ENCODE measurements at places on chromosomes 1 and 21.

DNA sequence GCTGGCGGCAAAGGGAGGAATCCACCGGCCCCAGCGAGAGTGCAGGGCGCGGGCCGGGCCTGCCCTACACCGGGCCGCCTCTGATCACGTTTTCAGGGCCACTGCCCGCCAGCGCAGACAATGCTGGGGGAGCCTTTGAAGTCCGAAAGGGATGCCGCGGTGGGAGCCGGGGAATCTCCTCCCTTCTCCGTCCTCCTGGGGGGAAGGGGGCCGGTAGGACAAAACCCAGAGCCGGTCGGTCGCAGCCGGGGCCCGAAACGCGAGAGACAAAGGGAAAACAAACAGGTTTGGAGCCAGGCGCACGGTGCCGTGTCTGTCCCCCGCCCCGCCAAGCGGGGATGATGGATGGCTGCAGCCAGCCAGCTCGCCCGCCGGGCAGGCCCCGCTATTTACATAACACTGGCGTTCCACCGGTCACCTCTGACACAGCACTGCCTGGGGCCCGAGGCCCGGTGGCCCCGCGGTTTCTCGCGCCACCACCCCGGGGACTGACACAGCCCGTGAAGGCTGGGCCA lies 92.0 kb downstream of the CASZ1 start:
- DNase-seq: no peak

- DNase-seq: no peak
These were observed 276.0 kb upstream of the NR5A2 start for GRCh38 chr1:199751506-199751905.

- no peak for DNase-seq
These were observed 173.3 kb downstream of the RWDD3 start for GRCh38 chr1:95407131-95407885.

DNA sequence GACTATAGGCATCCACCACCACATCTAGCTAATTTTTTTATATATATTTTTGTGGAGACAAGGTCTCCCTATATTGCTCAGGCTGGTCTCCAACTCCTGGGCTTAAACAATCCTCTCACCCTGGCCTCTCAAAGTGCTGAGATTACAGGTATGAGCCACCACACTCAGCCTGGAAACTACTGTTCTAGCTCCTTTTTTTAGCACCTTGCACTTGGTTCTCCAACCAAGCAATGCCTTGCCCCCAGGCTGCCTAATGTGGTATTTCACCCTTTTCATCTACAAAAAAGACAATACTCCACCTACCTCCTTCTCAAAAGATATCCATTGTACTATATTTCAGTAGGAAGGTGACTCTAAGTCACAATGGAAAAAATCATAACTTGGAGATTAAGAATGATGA lies 6.7 kb downstream of the ARNT start:
- no peak for DNase-seq

- DNase-seq: no peak
These were observed 2.5 kb upstream of the CLCA1 start for GRCh38 chr1:86466109-86466844.

GRCh38 chr1:118084400-118084799 lies 100.6 kb downstream of the SPAG17 start:
- no peak for DNase-seq

DNA sequence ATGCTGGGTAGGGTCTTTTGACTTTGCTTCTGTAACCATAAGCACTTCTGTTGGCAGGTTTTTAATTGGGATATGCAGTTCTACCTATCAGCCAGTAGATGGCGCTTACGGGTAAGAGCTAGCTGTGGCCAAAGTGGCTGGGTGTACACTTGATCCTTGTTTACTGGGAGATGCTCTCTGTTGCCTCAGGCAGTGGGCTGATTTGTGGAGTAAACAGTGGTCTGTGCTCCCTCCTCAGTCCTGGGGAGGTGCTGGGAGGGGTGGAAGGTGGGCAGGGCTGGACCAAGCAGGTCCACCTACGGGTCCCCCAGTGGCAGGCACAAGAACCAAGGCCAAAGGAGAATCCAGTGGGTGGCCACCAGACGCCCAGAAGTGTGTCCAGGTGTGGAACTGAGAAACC lies 43.4 kb downstream of the RALGPS2 start:
- DNase-seq: no peak

DNA sequence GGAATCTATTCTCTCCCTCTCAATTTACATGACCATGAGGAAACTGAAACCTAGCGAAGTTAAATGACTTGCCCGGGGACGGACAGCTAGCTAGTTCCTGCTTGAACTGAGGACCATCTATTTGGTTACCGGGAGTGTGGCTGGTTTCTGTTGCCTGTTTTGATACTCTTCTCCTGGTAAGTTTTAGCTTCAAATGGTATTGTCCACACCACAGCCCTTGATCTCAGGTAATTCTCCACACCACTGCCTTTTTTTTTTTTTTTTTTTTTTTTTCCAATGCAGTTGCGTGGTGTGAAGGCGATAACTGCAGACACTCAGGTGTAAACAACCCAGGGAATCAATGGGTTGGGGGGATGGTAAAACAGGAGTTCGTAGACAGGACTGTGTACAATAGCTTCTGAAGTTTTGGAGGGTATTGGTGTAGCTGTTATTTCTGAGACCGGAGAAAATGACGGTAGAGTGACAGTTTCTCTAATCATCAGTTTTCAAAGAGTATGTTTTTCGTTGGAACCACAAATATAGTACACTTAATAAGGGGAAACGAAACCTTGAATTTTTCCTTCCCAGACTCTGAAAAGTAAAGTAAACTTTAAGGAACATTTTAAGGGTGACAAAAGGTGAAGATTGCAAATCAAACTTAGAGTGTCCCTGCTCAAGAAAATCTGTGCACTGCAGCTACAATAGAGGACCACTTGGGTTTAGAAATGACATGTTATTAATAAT lies 125.3 kb upstream of the CACYBP start:
- no peak for DNase-seq

GRCh38 chr1:245116751-245117150 lies 38.0 kb upstream of the KIF26B start:
- no peak for DNase-seq

DNA sequence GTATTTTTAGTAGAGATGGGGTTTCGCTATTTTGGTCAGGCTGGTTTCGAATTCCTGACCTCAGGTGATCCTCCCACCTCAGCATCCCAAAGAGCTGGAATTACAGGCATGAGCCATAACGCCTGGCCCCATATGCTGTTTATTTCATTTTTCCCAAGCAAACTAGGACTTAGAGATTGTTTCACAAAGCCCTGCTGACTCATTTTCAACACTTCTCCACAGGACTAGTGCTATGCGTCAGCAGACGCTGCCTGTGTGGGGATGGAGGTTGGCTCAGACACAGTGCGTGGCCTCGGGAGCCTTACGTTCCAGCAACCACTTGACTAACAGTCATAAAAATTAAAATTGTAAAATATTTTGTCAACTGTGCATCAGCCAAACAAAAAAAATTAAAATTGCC lies 22.7 kb downstream of the PKNOX1 start:
- no peak for DNase-seq

DNA sequence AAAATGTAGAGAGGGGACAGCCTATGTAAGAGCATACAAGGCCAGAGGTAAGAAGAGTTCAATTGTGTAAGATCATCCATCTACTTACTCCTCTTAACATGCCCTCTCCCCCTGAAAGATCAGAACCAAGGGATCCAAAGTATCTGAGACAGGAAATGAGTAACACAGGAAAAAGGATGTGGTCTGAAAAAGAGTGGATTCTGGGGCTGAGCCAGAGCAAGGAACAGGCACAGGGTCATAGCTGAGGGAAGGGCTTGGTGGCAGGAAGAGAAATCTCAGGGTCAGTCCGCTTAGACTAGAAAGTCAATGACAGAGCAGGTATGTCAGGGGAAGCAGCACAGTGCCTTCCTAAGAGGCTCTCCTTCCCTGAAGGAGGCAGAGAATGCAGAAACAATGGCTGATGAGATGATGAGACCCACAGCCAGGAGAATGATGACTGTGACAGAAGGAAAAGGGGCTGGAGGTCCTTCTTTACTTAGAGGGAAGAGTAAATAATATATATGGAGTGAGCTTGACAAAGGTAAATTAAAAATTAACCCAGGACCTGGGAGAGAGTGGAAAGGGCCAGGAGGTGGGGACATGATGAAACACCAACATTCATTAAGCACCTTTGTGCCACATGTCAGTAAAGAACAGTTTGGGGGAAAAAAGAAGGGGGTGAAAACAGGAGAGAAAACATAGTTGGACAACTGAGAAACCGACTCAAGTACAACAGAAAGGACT lies 26.2 kb upstream of the A3GALT2 start:
- DNase-seq: peak; percentile 71

GRCh38 chr1:204882479-204882878 lies 11.8 kb downstream of the NFASC start:
- no peak for DNase-seq

DNA sequence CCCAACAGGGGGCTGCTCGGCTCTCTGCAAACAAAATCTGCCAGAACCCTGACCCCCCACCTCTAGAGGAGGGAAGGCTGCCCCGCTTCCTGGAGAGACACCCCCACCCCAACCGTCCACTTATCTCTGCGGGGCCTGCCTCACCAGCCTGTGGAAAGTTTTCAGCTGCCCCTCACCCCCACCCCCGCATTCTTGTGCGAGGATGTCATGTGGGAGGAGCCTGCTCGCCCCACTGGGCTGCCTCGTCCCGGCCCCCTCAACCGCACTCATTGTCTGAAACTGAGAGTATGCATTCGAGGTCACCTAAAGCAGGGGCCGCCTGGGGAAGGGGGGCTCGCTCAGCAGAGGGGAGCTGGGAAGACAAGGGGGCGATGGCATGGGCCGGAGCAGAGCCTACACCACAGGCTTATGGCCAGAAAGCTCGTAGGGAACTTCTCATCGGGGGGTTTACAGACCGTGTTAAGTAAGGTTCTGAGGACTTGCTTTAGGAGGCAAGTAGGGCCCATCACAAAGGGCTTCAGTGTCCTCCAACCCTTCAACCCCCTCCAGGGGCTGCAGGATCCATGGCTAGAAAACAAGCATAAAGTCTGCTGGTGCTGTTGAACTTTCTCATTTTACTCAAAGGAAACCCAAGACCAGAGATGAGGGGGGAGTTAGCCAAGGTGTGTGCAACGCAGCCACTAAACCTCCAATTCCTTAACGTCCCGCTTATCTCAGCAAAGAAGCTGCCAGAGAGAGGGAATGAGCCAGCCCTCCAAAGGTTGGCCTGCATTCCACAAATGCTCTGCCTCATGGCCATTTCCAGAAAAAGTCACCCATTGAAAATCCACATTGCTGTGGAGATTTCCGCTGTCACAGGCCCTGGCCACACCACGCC lies 9.4 kb downstream of the EPHA2 start:
- DNase-seq: no peak

- no peak for DNase-seq
These were observed 1920.4 kb downstream of the MRPL39 start for GRCh38 chr21:23686737-23687523.

DNA sequence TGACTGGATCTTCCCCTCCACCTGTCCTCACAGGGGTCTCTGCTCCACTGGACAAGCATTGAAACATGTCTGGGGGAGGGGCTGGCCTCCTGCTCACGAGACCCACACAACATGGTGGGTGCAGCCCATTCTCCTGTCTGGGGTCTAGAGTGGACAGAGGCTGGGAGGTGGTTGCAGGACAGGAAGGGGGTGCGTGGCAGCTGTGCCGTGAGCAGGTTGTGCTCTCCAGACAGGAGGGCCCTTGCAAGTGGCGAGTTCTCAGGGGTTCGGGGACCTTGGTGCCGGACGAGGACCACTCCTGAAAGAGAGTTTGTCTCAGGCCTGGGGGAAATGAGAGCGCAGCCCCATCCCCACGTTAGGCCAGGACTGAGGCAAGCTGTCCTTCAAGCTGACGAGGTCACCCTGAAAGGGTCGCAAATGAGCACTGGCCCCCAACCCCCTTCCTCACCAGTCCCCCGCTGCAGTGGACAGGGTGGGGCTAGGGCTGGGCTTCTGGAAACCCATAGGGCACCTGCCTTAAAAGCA lies 21.2 kb upstream of the TTC34 start:
- DNase-seq: no peak

- DNase-seq: no peak
These were observed 33.7 kb downstream of the XCL2 start for GRCh38 chr1:168509875-168510791.

- no peak for DNase-seq
These were observed 1.8 kb downstream of the ARF1 start for GRCh38 chr1:228084325-228084724.

DNA sequence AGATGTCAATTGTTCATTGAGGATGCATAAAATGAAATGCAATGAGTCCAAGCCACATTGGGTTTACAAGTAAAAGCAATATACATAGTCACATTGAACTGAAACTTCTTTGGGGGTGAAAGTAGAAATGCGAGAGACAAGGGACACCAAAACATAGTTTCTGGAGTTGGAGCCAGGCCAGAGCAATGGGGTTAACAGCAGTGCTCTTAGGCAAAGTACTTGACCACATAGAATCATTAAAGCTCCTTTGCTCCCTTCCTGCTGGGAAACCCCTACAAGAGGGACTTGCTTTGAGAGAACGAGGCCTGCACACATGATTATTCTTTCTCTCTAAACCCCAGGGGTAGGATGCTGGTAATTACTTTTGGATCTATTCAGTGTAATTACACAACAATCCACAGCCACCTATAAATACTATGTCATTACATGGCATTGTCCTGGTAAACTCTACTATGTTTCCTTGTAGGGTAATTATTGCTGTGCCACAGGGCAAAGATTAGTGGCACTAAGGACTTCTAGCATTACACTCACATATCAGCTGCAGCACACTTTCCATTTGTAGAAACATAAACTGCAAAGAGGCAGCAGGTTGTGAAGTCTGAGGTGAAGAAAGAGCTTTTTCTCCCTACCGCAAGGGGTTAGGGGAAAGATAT lies 421.6 kb upstream of the PBX1 start:
- no peak for DNase-seq

- no peak for DNase-seq
These were observed 140.9 kb upstream of the CTTNBP2NL start for GRCh38 chr1:112255080-112255479.

DNA sequence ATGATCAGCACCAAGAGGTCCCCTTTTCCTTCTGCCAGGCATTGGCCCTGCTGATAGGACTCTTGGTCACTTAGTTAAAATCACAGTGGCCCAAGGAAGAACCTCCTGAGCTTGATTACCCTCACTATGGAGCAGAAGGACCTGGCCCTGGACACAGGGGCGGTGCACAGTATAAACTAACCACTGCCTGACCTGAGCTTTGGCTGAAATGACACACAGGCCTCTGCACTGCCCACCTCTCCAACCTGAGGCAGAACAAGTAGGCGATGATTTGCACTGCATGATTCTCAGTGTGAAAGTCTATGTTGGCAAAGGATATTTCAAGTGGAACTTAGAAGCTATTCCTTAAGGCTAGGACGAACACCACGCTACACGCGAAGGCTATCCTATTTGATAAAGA lies 48.5 kb downstream of the CAPN2 start:
- DNase-seq: no peak

GRCh38 chr1:160494620-160495019 lies 28.4 kb downstream of the SLAMF6 start:
- DNase-seq: no peak

GRCh38 chr21:39318091-39318959 lies 4.9 kb upstream of the BRWD1 start:
- no peak for DNase-seq

GRCh38 chr1:224739997-224740684 lies 124.0 kb downstream of the CNIH3 start:
- no peak for DNase-seq

GRCh38 chr1:89213347-89213746 lies 14.6 kb upstream of the GBP4 start:
- no peak for DNase-seq

All from LoVo (cell line).